ENCODE measurements at places on chromosomes 11 and 22.

DNA sequence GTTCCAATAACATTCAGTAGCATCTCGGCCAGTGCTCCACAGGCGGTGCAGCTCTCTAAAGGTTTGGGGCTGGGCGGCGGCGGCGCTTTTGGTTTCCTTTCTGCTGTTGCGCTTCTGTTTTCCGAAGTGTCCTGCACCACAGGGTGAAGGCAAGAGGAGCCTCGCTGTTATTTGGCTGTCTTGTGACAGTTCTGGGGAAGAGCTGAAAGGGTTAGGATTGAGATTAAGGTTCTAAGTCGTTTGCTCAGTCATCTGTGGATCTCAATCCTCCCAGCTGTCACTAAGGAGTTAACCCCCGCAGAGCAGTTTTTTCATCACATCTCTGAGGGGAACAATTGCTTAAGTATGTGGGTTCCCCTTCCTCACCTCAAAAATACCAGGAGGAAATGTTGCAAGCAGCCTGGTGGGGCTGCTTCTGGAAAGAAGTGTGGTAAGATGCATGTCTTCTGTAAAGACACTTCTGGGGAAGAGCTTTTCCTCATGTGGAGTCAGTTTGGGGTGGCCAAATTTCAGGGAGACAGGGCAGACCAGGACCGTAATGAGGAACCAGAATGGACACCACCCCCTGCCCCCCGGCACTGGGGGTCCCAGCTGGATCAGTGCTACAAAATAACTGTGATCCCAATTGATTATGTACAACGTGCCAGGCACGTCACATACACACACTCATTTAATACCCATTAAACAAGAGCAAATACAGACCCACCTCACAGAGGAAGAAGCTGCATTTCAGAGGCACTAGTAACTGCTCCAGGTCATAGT is 14.2 kb downstream of the TMEM121B start:
- DNase-seq: no peak

GRCh38 chr11:11306855-11307254 is 46.2 kb downstream of the CSNK2A3 start:
- DNase-seq: no peak

- no peak for DNase-seq
Observed at GRCh38 chr11:131893103-131893890, 522.9 kb downstream of the NTM start.

DNA sequence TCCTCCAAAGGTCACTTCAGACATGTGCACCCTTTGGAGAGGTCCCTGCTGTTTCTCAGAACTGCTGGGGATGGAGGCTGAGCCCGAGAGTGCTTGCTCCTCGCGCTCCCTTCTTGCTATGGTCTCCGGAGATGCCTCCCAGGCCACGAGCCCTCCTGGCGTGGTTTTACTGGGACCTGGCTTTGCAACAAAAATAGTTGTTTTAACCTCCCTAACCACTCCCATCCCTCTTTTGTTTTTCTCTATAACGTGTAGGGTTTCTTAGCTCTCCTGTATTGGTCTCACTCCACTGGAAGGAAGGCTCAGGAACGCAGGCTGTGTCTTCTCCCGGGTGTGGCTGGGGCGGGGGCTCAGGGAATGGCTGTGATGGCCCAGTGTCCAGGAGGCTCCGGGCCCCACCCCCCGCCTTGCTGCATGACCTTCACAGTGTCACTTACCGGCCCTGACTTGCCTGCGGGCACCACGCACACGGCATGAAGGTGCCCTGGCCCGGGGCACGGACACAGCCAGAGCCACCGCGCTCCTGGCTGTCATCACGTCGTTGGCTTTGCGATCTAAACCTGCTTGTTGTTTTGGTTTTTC is 5.6 kb downstream of the PTDSS2 start:
- no peak for DNase-seq

DNA sequence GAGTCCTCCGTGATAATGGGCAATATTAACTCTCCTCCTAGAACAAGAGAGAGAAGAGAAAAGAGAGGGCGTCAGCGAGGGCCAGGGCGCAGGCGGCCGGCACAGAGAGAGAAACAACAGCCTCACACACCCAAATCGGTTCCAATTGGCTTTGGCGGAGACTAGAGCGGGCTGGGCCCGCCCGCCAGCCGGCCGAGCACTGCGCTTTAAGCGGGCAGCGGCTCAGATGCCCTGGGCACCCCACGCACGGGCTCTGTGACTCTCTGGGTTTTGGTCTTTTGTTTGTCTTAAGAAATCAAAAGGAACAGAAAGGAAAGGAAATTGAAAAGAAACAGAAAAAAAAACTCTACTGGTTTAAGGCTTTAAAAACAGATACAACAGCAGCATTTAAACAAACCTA is 17.0 kb downstream of the SLC22A12 start:
- no peak for DNase-seq

GRCh38 chr22:25078591-25078990 is 121.1 kb upstream of the CRYBB3 start:
- no peak for DNase-seq

GRCh38 chr22:32583921-32584335 is 109.3 kb downstream of the FBXO7 start:
- no peak for DNase-seq

DNA sequence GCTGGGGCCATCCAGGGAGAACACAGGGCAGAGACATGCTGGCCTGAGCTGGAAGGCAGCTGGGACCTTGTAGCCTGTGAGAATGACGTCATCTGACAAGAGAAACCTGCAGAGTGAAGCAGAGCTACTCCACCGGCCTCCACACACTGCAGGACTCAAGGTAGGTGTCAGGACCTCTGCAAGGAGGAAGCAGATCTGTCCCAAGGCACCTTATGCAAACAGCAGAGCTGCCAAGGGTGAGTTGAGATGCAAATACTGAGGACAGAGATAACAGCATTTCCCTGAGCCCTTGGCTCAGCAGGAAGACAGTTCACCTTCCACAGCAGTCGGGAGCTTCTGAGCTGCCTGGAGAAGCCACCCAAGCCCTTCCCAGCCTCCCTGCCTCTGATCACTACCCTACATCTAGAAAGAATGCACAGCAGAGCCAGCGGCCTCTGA is 51.9 kb upstream of the IGSF9B start:
- DNase-seq: no peak

- DNase-seq: no peak
Observed at GRCh38 chr11:134781380-134781866, 369.4 kb upstream of the B3GAT1 start.

DNA sequence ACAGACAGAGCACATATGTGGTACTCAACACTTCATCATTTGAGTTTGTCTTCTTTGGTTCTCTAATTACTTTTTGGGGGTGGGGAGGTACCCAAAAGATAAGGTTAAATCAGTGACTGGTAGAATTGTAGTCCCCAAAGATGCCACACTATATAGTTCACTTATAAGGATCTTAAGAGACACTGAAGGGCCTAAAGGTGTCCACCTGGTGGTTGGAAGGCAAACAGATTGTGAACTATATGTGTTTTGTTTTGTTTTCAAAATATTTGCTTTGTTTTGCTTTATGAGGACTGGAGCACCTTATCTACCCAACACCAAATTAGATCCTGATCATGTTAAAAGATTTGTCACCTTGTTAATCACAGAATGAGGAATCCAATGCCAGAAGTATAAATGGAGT is 136.1 kb downstream of the DCDC1 start:
- DNase-seq: no peak

- no peak for DNase-seq
Observed at GRCh38 chr22:18079706-18080233, 2.0 kb downstream of the PEX26 start.

DNA sequence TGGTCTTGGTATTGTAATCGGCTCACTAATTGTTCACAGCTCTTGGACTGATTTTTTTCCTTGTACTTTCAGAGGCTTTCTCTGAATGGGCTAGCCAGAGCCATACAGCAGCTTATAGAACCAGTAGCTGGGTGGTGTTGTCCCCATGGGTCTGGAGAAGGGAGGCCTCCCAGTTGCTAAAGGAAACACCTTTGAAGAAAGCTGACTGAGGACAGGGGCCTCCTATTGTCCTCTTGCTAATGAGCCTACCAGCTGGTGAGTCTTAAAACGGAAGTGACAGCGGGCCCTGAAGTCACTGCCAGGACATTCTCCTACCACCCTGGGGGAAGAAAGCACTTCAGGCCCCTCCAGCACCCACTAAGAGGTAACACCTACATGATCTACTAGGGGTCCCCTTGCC is 9.9 kb downstream of the FADS3 start:
- no peak for DNase-seq

DNA sequence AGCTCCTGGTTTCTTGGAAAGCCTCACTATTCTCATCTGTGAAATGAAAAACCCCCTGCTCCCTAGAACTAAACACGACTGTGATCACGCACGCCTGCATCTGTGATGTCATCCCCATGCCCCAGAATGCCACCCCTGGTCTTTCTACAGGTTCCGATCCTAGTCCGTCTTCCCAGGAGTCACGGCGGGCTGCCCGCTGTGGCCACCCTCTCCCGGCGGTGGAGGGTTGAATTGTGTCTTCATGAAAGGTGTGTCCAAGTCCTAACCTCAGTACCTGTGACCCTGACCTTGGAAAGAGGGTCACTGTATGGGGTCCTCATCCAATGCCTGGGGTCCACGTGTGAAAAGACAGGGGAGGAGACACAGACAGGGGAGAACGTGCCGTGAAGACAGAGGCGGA is 14.4 kb downstream of the OSBPL5 start:
- no peak for DNase-seq

DNA sequence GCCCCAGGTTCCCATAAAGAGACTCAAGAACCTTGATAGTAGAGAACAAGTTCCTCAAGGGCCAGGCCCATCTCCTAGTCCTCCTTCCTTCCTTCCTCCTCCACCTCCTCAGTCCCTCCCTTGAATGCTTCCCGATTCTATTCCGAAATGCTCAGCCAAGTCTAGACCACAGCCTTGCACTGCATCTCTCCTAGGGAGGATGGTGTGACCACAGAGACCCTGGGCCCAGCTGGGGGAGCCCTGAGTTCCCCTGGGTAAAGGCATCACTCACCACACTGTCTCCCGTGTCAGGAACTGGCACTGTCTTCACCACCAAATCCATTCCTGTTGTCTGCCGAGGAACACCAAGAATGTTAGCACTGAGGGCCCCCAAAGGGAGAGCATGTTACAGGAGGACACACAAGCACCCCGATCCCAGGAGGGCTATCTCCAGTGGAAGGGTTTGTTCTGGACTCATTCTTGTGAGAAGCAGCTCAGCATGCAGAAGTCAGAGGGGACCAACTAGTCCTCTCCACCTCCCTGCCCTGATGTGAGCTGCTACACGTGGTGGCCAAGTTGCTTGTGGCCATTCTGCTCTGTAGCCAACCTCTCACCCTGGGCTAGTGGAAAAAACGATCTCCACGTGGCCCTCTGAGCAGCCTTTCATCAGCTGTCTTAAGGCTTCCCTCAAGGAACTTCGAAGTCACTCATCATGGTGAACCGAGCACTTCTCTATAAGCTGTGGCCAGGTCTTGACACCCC is 8.7 kb downstream of the IFT27 start:
- DNase-seq: no peak

DNA sequence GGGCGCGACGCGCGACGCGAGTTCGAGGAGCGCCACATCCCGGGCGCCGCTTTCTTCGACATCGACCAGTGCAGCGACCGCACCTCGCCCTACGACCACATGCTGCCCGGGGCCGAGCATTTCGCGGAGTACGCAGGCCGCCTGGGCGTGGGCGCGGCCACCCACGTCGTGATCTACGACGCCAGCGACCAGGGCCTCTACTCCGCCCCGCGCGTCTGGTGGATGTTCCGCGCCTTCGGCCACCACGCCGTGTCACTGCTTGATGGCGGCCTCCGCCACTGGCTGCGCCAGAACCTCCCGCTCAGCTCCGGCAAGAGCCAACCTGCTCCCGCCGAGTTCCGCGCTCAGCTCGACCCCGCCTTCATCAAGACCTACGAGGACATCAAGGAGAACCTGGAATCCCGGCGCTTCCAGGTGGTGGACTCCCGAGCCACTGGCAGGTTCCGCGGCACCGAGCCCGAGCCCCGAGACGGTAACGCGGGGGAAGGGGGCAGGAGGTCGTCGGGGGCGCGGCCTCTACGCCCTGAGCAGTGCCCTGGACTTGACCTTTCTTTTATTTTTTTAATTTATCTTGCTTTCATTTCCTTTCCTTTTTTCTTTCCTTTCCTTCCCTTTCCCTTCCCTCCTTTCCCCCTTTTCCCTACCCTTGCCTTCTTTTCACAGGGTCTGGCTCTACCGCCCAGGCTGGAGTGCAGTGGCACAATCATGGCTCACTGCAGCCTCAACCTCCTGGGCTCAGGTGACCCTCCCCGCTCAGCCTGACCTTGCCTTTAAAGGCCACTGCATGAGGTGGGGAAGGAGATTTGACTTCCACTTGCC is 5.0 kb downstream of the MPST start:
- no peak for DNase-seq

DNA sequence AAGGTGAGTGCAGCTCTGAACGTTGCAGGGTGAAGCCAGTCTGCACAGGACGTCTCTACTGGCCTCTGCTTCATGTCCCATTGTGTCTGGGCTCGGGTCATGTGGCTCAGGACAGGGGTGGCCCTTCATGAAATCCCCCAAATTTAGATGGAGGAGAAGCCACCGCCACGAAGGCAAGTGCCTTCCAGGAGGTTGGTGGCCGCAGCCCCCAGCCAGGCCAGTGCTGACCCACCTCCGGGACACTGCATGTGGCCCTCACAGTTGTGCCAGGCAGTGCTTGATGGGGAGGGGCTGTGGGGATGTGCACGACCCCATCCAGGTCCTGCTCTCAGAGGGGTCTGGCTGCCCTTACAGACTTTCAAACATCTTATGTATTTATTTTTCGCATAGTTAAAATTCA is 1311.1 kb downstream of the BRD1 start:
- DNase-seq: no peak

DNA sequence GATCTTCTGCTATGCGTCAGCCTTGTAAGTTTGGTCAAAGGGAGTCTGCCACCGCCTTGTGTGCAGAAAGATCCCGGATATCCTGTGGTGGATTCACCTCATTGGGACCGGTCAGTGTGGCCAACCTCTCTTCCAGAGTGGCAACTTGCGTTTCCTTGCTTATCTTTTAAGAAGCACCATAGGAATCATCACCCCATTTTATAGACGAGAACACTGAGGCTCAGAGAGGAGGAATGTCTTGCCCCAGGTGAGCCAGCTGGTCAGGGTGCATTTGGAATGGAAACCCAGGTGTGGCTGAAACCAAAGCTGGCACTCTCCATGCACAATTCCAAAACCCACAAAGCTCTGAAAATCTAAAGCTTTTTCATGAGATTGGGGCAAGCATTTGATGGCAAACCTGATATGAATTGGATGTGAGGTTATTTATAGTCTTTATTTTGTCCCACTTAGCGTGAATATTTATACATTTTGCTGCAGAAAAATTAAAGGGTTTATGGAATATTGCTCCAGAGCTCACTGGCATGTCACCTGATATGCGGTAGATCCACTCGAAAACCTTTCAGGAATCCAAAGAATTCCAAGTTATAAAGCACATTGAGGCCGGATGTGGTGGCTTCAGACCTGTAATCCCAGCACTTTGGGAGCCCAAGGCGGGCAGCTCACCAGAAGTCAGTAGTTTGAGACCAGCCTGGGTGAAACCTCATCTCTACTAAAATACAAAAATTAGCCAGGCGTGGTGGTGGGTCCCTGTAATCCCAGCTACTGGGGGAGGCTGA is 12.1 kb upstream of the EIF3D start:
- no peak for DNase-seq

DNA sequence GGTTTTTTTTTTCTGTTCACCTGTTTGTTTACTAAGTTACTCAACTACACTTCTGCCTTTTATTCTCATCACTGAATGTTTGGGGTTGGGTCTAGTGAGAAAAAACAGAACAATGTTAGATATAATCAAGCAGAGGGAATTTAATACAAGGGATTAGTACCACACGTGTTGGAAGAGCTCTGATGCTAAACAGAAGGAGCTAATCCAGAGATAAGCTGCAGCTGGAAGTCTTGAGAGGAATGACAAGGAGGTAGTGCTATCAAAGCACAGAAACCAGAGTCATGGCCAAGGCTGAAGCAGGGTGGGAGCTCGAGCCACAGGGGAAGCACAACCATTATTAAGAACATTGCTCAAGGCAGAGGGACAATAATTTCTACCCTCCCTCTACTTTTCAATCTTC is 604.1 kb upstream of the ANO5 start:
- DNase-seq: no peak

Measured in cerebellar nuclear complex (tissue), 1 donor.